Fibroblast of skin of back (primary cell): ENCODE measurements at places on chromosomes 1 and 21.

GRCh38 chr1:116126281-116126680, 15.1 kb downstream of the MAB21L3 start:
- no peak for DNase-seq

DNA sequence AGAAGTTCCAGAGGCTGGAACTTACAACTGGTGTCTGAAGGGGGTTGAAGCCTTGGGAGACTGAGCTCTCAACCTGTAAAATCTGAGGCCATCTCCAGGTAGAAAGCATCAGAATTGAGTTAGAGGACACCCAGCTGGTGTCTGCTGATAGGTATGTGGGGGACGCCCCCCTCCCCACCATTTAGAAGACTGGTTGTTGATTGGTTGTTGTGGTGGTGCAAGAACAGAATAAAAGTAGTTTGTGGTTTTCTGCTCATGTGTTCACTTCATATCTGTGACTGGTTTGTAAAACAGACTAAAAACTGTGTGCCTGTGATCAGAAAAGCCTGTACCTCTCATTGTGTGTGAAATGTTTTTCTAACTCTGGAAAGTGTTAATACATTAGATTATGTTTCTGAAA, 33.2 kb upstream of the PDE4B start:
- no peak for DNase-seq

DNA sequence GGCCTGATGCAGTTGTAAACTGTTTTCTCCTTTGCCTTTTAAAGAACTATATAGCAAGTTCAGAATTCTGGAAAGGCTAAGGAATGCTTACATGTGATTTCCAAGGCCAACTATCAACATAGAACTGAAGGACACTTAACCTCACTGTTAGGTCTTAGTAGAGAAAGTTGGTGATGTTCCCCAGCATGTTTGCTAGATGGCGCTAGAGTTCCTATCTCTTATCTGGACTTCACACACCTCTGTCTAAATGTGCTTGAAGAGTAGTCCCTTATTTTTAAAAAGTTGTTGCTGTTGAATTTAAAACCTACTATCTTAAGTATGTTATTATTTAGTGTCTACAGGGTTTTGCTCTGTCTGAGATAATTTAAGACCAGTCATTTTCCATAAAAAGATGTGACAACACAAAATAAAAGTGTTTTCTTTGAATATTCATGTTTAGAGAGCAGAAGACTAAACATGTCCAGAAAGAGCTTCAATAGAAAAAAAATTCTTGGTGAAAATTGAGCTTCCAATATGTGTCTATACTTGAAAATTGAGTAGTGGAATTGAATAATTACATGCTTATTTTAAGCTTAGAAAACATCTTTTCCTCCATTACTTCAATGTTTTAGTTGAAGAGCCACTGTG, 237.3 kb downstream of the S1PR1 start:
- DNase-seq = peak; percentile 6

DNA sequence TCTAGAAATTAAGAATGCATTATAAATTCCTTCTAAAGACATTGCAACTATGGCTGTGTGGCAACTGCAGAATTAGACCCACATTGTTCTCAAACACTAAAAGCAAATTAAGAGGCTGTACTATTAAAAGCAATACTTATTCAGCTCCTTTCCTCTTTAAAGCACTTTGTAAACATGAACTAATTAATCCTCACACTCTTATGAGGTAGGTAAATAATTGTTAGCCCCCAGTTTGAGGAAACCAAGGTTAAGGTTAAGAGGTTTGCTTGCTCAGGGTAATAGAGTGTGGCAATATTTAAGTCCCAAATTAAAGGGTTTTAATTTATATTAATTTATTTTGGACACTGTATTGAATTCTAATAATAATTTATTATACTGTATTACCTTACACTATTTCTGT, 553.8 kb downstream of the LRRIQ3 start:
- DNase-seq = no peak

DNA sequence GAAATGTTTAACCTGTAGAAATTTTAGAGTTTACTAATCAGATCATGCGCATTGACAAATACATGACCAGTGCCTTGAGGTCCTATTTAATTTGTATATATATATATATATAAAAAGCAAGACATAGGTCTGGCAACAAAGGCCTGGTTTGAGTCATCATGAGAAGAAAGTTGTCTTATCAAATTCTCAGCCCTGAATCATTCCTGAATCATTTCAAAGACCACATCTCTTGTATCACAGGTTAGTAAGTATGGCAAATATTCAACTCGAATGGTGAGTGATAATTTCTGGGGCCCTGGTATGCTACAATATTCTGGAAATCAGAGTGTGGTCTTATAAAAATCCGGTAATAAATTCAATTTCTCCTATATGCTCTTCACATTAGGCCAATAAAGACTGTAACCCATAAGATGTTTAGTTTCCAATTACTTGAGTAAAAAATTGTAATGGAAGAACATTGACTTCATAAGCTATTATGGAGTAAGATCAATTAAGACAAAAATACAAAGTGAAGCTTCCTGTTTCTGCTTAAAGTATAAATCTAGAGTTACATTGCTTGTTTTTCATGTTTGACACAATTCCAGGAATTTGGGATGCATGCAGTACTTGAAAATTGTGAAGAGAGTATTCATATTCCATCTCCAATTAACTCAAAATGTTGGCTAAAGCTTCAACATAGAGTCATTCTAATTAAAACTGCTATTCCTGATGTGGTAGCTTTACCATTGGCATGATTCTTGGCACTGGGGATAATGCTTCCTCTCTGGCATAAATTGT, 309.4 kb downstream of the BRINP3 start:
- DNase-seq = peak; percentile 85

DNA sequence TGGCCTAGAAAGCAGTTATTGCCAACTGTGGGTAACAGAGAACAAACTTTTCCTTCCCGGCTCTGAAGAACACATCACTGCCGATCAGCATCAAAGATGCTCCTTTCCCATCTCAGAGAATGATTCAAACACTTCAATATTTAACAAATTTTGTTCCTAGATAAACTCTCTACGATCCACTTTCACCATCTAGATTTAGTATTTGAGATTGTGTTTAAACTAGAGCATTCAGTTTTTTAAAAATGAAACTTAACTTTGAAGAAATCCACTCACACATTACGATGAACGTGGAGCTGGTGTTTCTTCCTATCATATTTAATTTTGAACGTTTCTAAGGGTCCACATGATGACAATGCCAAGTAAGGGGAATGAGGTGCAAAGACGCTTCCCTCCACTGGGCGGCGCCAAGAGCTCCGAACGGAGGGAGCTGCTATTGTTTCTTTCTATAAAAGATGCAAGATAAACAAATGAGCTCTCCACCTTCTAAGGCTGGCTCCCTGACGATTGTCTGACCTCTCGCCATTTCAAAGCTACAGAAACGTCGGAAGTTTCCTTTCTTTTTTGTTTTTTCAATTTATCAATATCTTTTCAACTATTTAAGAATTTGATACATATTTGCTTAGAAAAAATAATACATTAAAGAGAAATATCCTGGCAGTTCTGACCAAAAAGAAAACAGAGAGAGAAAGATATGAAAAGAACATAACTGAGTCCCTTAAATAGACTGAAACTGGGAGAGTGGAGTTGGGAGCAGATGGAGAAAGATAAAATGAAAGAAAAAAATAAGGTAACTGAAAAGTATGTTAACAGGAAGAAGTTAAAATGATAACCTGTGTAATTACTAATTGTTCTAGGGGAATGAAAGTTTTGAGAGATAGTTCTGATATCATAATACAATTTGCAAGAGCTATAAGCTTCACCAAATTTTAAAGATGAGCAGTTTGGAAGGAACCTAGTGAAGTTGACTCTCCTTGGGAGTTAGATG, 4.4 kb upstream of the BARHL2 start:
- peak; percentile 42 for DNase-seq

DNA sequence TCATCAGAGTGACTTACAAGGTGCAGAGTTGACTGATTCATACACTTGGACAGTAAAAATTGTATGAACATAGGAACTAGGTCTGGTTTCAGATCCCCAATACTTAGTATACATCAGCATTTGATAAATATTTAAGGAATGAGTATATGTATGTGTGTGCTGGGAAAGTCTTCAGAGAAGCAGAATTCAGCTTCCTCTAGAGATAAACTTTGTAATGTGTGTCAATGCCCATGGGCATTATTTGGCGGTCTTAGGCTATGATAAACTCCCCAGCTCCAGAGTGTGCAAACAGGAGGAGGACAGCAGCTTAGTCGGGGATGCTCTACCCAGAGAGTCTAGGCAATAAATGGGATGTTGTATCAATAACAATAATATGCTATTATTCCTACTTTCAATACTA, 2.9 kb upstream of the CAMK1G start:
- peak; percentile 43 for DNase-seq

DNA sequence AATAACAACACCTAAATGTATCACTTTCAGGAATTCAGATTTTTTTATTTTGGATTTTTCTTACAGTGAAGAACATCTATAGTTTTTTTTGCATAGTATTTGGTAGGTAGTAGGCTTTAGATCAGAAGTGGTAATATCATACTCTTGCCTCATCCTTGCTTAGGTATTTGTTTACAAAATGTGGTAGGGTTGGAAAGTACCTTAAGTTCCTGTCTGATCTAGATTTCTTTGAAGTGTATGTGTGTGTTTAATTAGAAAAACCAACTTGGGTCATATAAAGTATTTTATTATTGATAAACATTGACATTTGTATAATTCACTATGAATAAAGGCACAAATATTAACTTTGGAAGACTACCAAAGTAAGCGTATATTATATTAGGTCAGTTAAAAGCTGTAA, 85.3 kb upstream of the GPR88 start:
- no peak for DNase-seq

- DNase-seq = no peak
Observed at GRCh38 chr1:201816309-201816854, 12.6 kb upstream of the IPO9 start.

DNA sequence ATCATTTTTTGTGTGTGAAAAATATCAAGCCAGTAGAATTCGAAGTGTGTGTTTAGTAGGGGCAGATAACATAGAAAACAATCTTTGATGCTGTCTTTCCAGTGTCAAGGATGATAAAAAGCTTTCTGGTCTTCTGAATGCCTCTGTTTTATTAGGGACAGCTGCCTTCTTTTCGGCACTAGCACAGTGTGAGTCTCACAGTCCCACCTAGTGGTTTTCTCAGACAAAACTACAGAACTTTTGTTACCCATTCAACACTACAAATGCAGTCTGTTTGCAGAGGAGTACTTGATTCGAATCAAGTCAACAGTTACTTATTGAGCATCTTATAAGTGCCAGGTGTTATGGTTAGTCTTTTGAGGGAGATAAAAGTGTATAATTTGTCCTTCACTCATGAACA, 30.6 kb upstream of the MCOLN3 start:
- peak; percentile 22 for DNase-seq

DNA sequence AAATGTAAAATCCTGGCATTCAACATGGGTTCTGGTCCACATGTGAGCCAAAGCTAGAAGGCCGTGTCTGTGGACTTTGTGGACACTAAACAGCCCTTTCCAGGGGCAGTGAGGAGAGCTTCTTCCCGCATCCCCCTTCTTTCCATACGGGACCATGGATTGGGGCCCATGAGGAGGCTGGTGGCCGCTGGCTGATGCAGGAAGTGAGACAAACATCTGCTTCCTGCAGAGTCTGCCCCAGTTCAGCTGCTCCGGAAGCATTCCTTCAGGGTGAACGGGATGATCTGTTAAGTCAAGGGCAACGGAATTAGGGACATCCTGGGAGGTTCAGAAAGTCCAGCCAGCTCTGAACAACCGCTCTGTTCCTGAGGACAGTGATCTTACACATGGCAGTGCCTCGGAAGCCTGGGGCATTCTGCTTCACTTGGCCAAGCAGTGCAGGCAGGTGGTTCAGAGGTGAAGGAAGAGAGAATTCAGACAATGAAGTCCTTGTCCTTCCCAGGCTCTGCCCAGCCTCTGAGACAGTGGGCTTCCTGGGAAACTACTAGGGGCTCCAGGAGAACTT, 1.5 kb downstream of the CA6 start:
- DNase-seq = peak; percentile 16

- peak; percentile 98 for DNase-seq
Observed at GRCh38 chr21:38843806-38844503, 38.2 kb downstream of the ETS2 start.

DNA sequence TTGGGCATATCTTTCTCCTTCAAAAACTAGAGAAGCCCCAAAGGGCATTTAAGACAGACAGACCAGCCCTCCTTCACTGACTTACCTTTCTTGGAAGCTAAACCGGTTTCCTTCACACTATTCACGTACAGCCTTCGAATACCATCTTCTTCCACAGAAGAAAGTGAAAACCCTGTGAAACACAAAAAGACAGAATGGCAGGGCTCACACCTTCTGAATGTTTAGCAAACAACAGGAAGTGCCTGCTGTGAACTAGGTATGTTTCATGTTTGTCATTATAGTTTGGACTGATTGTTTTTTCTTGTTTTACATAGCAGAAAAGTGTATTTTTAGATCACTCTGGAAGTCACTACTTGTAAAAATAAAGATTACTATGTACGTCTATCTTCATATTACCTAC, 148.6 kb upstream of the KRTAP19-8 start:
- no peak for DNase-seq

- no peak for DNase-seq
Observed at GRCh38 chr1:185080422-185080821, 35.1 kb downstream of the RNF2 start.

DNA sequence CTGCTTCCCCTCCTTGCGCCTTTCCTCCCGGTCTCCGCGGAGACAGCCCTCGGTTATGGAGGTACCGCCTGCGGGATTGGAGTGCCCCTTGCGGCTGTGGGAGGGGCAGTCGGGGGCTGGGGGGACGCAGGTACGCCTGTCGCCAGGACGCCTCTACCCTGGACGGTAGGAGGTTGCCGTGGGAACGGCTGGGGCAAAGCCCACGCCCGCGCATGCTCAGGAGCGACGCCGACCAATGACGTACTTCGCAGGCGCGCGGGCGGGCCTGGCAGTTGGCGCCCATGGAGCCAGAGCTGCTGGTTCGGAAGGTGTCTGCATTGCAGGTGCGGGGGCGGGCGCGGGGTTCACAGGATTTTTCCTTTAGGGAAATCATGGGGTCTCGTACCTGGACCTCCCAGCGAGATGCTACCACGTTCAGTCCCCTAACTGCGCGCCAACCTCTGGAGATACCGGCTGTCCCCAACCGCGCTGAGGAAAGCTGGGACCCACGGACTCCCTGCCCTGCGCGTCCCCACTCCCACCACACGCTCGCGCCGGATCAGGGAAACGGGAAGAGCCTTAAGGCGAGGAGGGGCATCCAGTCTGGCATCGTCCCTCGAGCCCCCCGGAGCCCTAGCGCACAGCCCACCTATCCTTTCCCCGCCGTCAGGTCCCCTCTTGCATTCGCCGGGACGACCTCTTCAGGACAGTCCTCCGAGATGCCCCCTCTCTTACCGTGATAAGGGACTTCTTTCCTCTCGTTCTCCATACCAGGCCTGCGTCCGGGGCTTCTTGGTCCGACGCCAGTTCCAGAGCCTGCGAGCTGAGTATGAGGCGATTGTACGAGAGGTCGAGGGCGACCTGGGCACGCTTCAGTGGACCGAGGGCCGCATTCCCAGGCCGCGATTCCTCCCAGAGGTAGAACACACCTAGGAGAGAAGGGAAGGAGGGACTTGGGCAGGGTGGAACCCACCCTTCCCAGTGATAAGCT, at the start of gene IQCC:
Gene IQCC (plus strand): TSS at position 271 of the 970 bp plus-strand sequence. CDS start 11 bp downstream, at position 282.
- peak; percentile 81 for DNase-seq

- DNase-seq = no peak
Observed at GRCh38 chr1:16018749-16019643, 1.2 kb upstream of the HSPB7 start.

GRCh38 chr1:51340380-51340779, 10.0 kb upstream of the TTC39A start:
- no peak for DNase-seq
